Spleen (tissue), 13 donors: ENCODE measurements at places on chromosomes 12 and 14. TPM values are rescaled to one million over a fixed set of nuclear protein-coding genes. Genes with fewer than 3 reads are reported as not detected.
A peak's percentile ranks its signal among the peaks of the same experiment; 100 is the strongest.

Gene EML1
- 6.9 TPM for total RNA-seq

GRCh38 chr14:90336401-90336800 is 4.7 kb upstream of the NRDE2 start:
- H3K4me3 ChIP-seq = no peak overlapping the region
- no peak for DNase-seq
- no peaks in the 10 kb centered on the region for H3K4me1 ChIP-seq
- no peaks in the 10 kb centered on the region for H3K27me3 ChIP-seq
- H3K27ac ChIP-seq = no peak overlapping the region

Gene IRAK3
- total RNA-seq = 79.6 TPM

- no peaks in the 10 kb centered on the region for H3K36me3 ChIP-seq
- H3K27ac ChIP-seq = peak overlapping the region; percentile 71
- peaks cover 19% of the 10 kb centered on the region for H3K4me1 ChIP-seq
- no peaks in the 10 kb centered on the region for H3K27me3 ChIP-seq
Measured at GRCh38 chr12:106759526-106760183, 14.8 kb upstream of the RIC8B start.
